ENCODE measurements at places on chromosomes 12 and 14.

DNA sequence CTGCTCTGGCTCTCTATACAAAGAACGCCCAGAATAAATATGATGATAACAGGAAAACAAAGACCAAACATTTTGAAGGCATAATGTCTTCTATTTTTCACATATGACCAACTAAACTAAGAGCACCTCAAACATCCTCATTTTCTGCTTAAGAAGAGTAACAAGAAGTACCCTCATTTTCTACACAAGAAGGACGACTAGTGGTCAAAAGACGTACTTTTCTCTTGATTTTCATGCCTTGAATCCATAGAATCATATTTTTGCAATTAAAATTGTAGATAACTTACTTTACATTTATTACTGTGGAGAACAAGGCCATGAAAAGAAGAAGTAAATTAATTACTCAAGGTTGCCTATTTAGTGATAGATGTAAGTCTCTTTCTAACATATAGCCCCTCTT lies 358.6 kb downstream of the DUSP6 start:
- no peak for DNase-seq

DNA sequence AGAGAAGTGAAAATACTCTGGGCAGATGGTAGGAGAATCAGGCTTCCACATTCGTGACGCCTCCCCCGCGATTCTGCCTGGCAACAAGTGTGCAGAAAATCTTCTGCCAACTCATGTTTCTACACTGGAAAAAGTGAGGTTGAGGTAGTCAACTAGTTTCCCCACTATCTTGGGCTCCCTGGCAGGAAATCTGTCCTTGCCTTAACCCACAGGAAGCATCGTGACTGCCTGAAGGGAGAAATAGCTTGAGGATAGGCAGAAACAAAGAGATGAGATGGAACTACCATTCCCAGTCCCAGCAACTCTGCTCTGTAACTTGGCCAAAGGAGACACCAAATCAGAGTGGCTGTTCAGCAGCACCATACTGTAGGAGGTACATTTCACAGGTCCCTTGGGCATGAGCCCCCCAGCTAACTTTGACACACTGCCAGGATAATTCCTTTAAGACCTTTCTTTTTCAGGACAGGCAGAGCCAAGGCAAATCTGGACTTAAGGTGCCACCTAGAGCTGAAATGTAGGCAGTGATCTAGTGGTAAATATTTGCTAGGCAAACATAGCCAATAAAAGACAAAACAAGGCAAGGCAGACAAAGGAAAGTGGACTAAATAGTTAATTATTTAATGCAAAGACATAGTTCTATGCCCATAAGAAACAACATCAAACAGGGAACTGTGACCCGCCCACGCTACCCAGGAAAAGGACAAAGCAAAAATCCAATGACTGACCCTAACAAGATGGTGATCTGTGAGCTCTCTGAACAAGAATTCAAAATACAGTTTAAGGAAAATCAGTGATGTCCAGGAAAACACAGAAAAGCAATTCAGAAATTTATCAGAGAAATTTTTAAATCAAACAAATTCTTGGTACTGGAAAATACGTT lies 205.1 kb downstream of the PTPRO start:
- DNase-seq: no peak

DNA sequence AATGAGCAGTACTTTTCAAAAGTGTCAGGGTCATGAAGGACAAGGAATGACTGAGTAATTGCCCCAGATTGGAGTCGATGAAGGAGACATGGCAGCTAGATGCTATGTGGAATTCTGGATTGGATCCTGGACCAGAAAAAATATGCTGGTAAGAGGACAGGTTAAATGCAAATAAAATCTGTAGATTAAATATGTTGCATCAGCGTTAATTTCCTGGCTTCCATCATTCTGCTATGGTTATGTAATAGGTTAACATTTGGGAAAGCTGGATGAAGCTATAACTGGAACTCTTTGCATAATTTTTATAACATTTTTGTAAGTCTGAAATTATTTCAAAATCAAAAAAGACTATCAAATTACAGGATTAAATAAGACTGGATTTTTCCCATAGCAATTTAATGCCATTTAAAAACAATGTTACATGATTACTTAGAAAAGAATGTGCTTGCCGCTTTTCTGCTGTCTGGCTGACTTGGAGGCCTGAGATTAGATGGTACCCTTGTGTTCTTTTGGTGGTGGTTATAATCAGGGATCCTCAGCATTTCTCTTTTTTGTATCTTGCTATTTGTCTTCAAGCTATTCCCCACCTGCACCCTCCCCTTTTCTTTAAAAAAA lies 65.1 kb downstream of the FBXW8 start:
- no peak for DNase-seq

DNA sequence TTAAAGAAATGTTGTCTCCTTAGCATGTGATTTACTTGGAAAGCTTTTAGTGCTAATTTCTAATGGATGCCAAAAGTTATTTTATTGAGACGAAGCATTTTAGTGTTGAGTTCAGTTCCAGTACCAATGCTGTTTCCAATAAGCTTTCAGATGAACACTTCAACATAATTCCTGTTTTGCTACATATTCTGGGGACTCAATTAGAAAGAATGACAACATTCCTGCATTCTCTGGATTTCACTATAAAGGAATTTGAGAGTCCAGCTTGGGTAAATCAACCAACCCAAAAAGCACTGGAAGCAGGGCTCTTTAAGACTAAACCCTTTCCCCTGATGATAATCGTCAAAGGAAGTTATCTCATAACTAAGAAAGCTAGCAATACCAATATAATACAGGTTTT lies 353.0 kb upstream of the TMTC1 start:
- DNase-seq: no peak

DNA sequence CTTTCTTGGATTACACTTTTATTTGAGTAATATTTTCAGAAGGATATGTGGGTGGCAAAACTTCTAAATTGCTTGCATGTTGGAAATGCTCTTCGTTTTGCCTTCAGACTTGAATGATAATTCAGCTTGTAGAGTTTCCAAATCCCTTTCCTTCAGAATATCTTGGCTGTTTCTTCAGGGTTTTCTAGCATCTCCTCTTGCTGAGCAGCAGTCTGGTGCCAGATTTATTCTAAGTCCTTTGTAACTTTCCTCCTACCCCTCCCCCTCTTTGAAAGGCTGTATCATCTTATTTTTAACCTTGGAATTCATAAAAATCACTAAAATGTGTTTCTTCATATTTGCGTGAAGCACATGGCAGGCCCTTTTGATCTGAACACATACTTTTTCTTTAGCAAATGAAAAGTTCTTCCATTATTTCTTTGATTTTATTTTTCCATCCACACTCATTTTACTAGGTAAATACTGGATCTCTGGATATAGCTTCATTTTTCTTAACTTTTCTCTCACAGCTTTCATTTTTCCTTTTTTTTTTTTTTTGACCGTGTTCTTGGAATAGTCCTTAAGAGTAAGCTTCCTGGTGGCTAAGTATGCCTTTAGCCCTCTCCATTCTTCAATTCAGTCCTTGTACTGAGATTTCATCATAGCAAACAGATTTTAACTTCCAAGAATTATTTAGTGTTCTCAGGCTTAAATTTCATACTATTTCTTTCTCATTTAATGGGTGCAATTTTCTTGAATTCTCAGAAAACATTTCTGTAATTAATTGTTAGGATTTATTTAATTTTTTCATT lies 102.0 kb downstream of the SLC38A4 start:
- no peak for DNase-seq

- DNase-seq: no peak
Observed at GRCh38 chr12:109893261-109893995, 6.6 kb upstream of the TCHP start.

DNA sequence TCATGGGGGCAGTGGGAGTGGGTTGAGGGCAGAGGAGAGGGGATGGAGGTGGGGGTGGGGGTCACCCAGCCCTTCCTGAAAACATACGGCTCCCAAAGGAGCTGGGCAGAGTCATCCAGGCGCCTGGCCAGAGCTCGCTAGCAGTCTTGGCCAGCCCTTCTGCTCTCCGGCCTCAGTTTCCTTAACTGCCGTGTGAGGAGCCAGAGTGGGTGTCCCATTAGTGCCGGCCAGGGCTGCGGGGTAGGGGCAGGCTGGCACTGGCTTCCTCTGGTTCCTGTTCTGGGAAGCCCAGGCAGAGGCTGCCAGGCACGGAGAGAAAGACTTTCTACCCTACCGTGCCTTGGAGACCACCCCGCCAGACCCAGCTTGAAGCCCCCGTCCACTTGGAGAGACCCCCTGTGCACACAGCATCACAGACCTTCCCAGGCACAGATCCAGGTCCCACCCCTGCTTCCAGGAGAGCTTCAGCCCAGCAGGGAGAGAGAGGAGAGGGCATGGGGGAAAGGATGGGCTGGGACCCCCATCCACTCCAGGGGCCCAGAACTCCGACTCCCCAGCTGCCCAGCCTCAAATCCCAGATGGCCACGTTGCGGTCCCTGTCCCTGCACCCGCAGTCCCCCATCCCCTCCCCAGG lies 93.3 kb downstream of the RFLNA start:
- no peak for DNase-seq

- no peak for DNase-seq
Observed at GRCh38 chr12:26080911-26081310, 43.9 kb downstream of the BHLHE41 start.

DNA sequence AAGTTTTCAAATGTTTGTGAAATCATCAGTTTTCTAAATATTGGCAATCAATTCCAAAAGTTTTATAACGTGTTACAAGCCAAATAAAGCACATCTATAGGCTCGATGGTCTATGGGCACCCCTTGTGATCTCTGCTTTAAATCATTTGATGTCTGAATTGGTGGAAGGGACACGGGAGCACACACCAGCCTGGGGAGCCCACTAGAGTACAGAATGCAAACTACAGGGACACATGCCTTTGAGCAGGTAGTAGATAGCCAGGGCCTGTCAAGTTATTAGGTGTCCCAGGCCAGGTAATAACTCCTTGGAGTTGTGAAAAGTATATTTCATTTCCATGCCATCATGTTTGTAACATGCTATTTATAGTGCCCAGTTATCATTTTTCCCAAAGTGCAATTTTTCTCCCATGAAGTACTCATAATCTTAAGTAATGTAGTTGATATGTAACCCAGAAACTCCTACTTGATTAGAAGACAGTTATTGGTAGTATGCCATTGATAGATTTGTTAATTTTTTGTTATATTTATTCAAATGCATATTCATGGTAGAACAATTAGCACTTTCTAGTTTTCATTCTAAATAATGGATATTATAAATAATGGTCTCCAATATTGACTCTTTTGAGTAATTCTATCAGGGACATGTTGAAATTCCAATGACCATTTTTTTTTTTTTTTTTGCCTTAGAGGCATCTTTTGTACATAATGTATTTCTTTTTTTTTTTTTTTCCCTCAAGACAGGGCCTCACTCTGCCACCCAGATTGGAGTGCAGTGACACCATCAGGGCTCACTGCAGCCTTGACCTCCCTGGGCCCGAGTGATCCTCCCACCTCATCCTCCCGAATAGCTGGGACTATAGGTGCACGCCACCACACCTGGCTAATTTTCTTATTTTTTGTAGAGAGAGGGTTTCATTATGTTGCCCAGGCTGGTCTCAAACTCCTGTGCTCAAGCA lies 96.9 kb upstream of the FGD4 start:
- no peak for DNase-seq

- DNase-seq: no peak
Observed at GRCh38 chr14:53569446-53569845, 387.2 kb downstream of the BMP4 start.

GRCh38 chr14:64926398-64926995 lies 12.2 kb downstream of the CHURC1 start:
- no peak for DNase-seq

GRCh38 chr14:62076368-62076767 lies 314.1 kb downstream of the SNAPC1 start:
- DNase-seq: no peak

DNA sequence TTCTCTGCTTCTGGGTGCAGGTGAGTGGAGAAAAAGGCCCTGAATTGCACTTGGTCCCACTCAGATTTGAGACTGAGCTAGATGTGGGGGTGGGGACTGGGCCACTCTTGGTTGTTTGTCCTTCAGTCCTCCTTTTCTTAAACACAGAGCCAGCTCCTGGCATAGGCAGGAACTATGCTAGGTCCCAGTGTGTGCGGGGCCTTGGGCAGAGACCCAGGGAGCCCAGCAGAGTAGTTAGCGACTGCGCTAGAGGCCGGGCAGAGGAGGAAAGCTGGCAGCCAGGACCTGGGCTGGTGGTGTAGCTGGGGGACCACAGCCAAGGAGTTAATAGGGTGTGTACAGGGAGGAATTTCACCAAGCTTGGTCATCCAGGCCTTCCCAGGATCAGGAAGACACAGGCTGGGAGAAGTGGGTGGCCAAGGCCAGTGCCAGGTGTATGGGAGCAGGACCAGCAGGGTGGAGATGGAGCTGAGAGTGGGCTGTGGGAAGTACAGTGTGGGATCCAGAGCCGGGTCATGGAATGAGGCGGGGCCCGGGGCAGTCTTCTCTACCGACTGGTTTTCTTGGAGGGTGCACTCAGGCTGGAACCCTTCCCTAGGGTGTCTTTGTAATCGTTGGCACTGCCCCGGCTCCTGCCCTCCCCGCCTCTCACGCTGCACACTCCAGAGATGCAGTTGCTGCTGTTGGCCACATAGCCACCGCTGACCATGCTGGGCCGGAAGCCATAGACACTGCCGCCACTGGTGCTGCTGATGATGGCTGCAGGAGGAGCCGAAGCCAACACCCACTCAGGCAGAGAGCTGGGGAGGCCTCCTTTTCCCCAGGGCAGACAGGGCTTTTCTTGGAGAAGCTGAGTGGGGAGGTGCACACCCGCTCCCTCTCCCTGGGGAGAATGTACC lies 8.7 kb downstream of the KRT71 start:
- DNase-seq: no peak

Data from central memory CD4-positive, alpha-beta T cell (primary cell).